ENCODE measurements at places on chromosomes 3 and 15.

DNA sequence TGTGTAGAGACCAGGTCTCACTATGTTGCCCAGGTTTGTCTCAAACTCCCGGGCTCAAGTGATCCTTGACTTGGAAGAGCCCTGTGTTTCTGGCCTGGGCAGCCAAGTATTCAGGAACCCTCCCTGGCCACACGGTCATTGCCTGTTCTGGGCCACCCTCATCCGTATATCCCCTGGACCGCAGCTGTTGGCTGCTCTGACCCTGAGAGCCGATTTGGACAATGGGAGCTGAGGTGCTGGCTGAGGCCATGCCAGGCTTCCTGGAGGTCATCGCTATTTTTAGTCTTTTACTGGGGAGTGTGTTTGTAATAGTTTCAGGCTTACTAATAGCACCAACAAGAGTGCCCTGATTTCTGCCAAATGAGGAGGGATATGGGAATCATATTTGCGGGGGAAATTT is 60.7 kb downstream of the ADAMTS7 start:
- no peak for DNase-seq

- no peak for DNase-seq
These were observed 50.7 kb upstream of the RAD18 start for GRCh38 chr3:9013782-9014563.

DNA sequence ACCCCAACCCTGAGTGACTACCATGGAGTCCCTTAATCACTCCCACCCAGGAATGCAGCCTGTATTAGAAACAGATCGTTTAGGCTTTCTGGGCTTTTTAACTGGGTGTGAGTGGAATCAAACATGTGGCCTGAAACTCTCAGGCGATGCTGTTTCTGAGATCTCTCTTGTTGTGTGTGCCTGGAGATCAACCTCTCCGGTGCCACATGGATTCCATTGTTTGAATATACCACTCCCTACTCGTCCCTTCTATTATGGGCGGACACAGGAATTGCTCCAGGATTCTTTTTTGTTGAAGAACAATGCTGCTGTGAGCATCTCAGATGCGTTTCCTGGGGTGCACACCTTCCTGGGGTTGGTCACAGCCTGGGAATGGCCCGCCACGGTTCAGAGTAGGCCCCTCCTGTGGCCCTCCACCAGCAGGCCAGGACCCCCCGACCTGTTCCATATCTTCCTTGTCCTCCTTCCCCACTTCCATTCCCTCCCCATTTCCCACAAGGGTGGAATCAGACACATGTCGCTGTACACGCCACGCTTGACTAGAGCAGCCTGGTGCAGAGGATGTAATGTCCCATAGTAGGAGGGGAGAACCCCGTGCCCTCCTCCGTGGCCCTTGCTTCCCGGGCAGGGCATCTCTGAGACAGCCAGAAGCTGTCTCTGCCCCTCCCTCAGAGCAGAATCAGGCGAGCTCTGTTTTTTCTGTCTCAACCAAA is 36.4 kb upstream of the PRR23E start:
- no peak for DNase-seq

GRCh38 chr3:177802151-177802900 is 605.0 kb upstream of the TBL1XR1 start:
- no peak for DNase-seq

DNA sequence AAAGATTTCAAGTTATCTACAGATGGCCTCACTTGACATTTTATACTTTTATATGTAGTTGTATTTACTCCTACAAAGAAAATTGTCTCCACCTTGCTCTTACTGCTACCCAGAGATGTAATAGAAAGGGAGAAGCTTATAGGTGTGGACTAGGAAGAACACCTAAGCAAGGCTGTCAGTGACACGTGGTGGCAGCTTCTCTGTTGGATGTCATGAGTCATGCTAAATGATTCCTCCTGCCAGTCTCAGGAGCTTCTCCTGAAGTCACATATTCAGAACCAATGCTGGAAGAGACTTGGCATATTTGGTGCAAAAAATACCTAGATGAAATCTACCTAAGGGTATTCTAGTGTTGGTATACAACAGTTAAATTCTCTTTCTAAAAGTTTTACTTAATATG is 184.7 kb downstream of the LRRC3B start:
- DNase-seq = no peak

- no peak for DNase-seq
These were observed 14.5 kb downstream of the RLBP1 start for GRCh38 chr15:89206908-89207331.
